ENCODE measurements at places on chromosomes 2 and 18.

DNA sequence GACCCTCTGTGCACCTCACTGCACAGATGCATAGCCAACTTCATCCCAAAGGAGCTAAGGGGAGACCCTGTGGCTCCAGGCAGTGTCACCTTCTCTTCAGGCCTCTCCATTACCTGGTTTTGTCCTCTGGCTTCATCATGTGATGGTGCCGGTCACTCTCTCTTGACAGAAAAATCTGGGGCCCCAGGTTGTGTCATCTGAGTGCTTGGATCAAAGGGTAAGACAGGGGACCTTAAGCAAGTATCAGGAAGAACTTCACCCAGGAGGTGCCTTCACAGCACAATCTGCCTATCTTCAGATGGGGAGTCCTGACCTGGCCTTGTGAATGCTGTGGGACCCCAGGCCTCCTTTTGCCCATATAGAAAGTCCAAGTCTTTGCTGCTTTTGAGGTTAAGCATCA, 104.4 kb downstream of the POLR1A start:
- DNase-seq, result no peak

DNA sequence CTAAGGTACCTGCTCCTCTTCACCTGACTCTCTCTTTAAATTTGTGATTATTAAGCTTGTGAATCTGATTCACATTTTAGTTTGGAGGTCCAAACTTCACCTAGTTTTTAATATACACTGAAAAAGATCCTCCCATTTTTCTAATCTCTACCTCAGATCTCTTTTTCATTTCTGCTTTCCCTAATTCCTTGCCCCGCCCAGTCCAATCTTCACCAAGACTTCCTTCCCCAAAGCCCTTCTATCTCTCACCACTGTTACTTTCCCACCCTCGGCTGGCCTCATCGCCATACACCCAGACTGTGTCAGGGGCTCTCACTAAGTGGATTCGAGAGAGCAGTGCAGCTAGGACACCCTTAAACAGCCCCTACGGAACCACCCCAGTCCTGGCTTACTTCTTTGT, 40.0 kb downstream of the LBH start:
- DNase-seq, result no peak

- DNase-seq, result no peak
Measured at GRCh38 chr2:140835079-140835478, 1295.7 kb downstream of the LRP1B start.

- DNase-seq, result no peak
Measured at GRCh38 chr18:38297910-38298309, 732.3 kb upstream of the CELF4 start.

- DNase-seq, result no peak
Measured at GRCh38 chr2:54052825-54053718, 62.3 kb upstream of the ACYP2 start.

DNA sequence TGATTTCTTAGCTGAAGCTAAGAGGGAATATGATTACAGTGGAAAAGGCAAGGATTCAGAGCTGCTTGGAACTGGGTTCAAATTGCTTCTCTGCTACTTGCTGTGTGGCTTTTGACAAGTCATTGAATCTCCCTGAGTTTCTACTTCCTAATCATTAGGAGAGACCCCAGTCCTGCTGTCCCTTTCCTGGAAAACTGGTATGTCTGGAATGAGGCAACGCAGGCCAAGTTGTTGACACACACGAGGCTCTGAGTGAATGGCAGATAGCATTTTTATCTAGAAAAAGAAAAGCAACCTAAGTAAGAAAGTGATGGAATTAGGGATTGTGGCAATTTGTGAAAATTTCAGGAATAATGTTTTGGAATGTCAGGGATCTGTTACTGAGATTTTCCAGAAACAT, 123.6 kb downstream of the LPIN1 start:
- no peak for DNase-seq

DNA sequence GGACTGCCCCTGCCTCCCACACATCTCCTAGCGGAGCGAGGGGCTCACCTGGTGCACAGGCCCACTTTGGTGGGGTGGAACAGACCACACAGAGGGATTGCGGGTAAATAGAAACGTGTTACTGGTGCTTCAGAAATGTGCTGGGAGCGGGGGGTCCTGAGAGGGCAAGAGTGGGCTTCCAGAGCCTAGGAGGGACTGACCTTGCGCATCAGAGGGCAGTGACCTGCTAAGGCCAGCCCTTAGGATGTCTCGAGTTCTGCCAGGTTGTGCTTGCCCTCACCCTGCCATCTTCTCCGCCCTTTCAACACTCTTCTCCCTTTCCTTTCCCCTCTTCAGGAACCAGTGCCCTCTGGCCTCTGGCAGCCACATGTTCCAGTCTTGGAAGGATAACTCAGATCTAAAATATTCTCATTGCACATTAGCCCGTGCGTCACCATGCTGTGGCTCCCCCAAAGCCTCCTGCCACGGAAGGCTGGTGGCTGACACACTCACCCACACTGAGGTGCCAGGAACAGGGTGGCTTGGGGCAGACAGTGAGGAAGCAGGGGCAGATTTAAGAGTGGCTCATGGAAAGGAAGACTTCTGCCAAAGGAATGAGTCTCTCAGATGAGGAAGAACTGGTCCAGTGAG, 89.6 kb downstream of the MCFD2 start:
- DNase-seq, result no peak

GRCh38 chr2:29949042-29949441, 27.7 kb upstream of the ALK start:
- no peak for DNase-seq

GRCh38 chr18:53553030-53553429, 671.4 kb downstream of the MBD2 start:
- DNase-seq, result no peak

- no peak for DNase-seq
Measured at GRCh38 chr18:53780666-53781065, 443.8 kb downstream of the MBD2 start.

DNA sequence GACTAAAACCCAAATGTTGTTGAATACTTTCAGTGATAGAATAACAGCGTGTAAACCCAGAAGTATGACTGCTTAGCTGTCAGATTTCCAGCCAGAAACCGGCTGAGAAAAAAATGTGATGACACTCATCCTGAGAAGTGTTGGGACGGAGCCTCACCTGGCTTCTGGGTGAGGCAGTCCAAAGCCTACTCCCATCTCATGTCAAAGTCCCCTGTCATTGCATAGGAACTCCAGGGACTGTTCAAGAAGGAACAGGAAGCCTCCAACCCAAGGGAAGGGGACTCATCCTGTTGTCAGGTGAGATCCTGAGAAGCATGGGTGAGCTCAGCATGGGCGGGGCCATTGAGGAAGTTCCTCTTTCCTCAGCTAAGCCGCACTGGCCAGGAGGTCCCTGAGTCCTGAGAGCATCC, 11.3 kb upstream of the CHRNA1 start:
- DNase-seq, result no peak

DNA sequence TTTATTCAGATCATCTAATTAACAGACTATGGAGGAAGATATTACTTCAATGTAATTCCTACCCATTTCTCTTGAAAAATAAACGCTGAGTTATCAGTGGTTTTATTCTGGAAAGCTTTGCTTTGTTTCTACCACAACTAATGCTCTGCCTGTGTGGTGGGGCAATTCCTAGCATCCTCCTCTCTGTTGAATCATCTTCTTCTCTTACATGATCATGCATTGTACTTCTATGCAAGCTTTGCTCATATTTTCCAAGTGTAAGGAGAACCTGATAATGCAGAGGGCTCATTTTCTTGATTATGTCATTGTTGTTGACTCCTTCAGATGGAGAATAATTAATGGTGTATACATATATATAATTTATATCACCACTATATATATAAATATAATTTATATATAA, 46.7 kb downstream of the CCDC195 start:
- DNase-seq, result no peak

DNA sequence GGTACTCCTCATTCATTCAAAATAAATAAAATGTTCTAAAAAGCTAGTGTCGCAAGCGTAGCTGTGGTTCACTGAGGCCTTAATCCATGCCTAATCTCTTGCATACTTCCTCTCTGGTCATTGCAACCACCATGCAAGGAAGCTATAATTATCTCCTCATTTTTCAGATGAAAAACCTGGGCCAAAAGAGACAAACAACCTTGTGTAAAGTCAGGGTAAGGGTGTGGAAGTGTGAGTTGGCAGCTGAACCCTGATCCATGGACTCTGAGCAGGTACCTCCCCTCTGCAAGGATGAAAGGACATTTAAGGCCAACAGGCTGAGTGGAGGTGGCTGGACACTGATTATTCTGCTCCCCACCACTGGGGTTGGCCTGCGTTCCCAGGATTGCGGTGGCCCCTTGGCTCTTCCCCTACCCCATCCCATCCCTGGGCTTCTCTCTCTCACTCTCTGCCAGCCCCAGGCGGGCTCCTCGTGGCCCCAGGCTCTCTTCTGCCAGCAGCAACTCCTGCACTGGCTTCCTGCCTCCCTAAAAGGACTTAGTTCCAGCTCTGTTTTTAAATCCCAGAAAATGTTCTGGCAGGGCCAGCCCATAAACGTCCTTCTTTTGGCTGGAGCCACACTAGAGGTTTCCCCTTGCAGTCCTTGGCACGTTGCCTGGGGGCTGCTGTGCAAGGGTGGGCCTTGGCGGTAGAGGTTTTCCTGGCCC, 72.0 kb upstream of the AFF3 start:
- peak; percentile 84 for DNase-seq

GRCh38 chr18:607930-608329, 11.1 kb downstream of the CLUL1 start:
- no peak for DNase-seq

- no peak for DNase-seq
Measured at GRCh38 chr2:128552806-128553551, 234.3 kb upstream of the HS6ST1 start.

DNA sequence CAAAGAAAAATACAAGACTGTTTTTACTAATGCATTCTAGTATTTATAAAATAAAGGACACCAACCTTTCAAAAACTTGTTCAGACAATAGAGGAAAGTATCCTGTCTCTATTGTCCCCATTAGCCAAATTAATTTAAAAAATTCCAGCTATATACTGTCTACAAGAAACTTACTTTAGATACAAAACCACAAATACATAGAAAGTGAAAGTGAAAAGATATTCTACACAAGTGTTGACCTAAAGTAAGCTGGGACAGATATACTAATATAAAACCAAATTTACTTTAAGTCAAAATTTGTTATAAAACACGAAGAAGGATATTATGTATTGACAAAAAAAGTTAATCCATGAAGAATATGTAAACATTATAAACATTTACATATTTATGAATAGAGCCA, 893.3 kb upstream of the TMEFF2 start:
- DNase-seq, result no peak

DNA sequence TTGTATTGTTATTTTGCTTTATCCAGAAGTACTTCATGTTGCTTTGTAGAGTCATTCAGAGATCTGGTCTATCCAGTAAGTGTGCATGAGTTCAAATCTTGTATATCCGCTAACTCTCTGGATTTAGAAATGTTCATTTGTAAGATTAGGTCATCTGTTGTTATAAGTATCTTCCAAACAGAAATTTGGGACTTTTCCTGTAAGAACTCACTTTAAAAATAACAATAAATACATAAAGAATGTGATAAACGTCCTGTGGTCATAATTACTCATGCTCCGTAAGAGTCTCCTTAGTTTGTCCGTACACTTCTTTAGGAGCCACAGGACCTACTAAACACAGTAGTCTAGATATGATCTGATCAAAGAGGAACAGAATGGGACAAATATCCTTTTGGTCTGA, 699.9 kb upstream of the SLC8A1 start:
- DNase-seq, result no peak

GRCh38 chr2:43083710-43084698, 142.4 kb downstream of the ZFP36L2 start:
- DNase-seq, result no peak

DNA sequence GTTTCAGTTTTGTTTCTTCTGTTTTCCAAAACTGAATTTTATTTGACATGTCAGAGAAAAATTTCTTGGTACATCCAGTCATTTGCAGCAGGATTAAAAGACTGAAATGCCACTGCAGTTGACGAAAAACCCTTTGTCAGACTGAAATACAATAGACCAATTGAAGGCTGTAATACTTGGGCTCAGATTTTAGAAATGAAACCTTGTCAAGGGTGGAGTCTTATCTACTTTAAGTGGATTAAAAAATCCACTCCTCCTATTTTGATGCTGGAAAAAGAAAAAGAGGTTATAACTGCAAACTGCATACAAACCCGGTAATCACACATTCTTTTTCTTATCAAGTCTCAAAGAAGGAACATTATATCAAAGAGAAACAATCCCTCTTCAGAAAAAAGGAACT, 80.2 kb upstream of the NEUROD1 start:
- no peak for DNase-seq

GRCh38 chr2:192047315-192048107, 147.2 kb downstream of the TMEFF2 start:
- DNase-seq, result no peak

DNA sequence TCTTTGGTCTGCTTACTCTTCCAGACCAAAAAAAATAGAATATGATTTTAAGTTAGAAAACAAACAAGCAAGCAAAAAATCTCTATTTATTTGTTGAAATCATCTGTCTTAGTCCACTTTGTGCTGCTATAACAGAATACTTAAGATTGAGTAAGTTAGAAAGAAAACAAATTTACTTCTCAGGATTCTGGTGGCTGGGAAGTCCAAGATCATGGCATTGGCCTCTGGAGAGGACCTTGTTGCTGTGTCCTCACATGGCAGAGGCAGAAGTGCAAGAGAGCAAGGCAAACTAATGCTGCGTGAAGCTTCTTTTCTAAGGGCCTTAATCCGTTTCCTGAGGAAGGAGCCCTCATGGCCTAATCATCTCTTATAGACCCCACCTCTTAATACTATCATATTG, 156.2 kb downstream of the SPP2 start:
- DNase-seq, result no peak

GRCh38 chr2:237222601-237223041, 136.9 kb downstream of the COPS8 start:
- DNase-seq, result no peak

- DNase-seq, result no peak
Measured at GRCh38 chr2:67876176-67876575, 186.6 kb downstream of the C1D start.

- DNase-seq, result no peak
Measured at GRCh38 chr2:62102402-62102920, 93.5 kb upstream of the B3GNT2 start.

DNA sequence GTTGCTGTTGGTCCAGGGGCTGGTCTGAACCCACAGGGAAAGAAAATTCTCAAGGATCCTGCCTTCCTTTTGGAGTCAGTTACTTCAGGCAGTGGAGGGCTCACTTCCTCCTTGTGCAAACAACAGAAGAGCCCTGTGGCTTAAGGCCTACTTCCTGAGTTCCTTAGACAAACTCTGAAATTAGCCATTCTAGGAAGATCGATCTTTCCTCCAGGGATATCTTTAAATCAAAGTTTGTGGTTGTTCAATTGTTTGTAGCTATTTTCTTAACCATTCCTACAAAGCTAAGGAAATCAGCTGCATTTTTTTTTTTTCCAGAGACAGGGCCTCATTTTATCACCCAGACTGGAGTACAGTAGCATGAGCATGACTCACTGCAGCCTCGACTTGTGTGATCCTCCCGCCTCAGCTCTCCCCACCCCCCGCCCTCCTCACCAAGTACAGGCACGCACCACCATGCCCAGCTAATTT, 156.0 kb downstream of the TANC1 start:
- no peak for DNase-seq

- DNase-seq, result no peak
Measured at GRCh38 chr2:121902616-121903015, 147.2 kb downstream of the TSN start.
